ENCODE measurements at places on chromosomes 7 and 10.

DNA sequence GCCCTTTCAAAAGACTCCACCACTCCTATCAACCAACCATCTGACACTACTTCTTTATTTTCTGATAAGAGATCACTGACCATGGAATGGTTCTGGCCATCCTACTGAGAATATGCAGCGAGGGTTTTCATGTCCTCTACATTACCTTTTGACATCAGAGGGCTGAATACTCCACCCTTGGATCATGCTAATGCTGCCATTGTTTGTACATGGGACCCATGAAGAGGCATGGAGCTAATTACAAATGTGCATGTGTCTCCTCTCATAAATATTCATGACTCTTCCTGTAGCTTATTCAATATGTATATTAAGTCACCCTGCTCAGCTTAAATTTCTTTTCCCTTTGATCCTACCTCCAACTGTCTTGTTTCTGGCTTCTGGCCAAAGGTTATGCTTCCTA is 1065.8 kb upstream of the GHITM start:
- DNase-seq = no peak

DNA sequence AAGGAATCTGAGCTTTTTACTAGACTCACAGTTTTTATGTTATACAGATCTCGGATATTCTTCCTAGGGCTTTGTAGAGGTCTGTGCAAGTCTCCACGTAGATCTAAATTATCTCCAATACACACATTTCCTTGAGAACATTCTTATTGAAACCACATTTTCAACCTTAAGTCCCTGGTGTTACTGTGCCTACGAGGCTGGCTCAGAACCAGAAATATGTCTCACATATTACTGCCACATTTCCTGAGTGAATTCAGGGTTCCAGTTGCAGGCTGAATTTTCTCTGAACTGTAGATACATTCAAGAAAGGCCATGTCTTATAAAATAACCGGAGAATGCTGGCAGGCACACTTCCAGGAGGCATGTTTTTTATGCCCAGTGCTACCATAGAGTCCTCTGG is 46.5 kb downstream of the INHBA start:
- no peak for DNase-seq

- DNase-seq = no peak
Observed at GRCh38 chr7:110027385-110027784, 1063.5 kb upstream of the LRRN3 start.

DNA sequence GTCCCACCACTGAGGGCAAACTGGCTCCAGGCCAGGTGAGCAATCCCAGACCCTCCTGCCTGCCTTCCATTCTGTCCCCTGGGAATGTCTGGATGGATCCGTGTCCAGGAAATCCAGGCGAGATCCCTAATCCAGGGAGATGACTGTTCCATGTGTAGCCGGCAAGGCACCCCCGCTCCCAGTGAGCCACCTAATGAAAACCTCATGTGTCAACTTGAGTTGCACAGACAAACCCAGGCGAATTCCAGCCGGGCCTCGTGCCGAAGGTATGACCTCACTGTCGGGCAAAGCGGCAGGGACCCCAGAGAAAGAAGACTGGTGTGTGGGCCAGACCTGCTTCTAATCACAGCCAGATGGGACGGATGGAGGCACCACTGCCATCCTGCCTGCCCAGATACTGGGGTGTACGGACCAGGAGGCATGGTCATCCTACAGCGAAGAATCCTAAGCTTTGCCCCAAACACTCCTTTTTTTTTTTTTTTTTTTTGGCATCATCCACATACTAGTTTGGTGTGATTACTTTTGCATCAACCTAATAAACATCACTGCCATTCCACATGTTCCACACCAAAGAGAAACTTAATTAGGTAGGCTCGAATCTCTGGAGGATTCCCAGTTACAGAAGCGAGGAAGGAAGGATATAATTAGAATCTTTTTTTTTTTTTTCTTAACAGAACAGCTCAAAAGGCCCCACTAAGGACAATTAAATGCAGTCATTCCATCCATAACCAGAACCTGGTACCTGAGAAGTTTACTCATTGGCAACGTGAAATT is 313.1 kb downstream of the CALN1 start:
- no peak for DNase-seq

Measured in activated T-helper 1 cell treated with anti-CD3 and anti-CD28 coated beads, Interleukin-2, amount 50 U/mL, for 16 hours (primary cell).